GM03348 (cell line): ENCODE measurements at places on chromosomes 16 and 17.

DNA sequence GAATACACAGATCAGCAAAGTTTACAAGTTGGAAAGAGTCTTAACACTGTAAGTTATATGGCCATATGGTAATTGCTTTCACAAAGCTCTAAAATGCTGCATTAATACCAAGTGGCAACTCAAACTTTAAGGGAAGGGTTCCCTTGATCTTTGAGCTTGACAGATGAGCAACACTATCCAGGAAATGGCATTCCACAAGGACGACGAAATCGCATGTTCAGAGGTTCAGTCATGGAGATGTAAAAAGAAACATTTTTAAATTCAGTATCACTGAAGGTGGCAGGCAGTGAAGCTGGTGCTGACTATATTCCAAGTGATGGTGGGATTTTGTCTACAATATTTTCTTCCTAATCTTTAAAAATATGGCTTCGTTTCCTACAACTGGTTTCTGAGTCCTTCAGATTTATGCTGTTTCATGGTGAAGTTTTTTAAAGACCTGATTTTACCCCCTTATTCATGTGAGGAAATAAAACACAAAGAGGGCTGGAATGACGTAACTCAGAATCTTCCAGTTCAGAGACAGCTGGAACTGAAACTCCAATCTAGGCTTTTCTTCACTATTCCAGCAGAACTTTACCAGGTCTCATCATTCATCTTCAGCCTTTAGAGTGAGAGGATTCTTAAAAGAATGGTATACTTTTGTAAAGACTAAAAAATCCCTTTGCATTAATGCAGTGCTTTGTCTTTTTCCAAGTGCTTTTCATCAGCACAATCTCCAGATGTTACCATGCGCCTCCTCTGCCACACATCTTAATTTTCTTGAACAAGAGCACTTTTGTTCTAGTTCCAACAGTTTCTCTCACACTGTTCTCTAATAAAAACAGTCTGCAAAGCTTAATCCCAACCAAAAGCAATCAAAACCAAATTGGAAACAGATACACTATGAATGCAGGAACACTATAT, 20.2 kb downstream of the CHCT1 start:
- peak; percentile 48 for DNase-seq

GRCh38 chr16:57405097-57405496, 530 bp downstream of the CCL17 start:
- DNase-seq = no peak

GRCh38 chr16:9003763-9004162, 40.1 kb upstream of the USP7 start:
- no peak for DNase-seq

DNA sequence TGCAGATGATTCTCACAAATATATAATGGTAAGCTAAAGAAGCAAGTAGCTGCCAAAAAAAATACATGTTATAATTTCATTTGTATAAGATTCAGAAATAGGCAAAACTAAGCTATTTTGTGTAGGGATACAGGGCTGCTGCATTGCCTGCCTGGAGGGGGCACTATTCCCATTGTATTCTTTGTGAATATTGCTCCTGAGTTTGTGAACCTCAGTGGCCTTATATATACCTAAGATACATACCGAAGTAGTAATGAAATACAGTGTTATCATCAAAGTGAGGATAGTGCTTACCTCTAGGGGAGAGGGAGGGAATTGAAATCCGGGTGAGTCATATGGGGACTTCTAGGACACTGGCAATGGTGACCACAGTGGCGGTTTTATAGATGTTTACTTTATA, 53.5 kb downstream of the C17orf58 start:
- peak; percentile 23 for DNase-seq

DNA sequence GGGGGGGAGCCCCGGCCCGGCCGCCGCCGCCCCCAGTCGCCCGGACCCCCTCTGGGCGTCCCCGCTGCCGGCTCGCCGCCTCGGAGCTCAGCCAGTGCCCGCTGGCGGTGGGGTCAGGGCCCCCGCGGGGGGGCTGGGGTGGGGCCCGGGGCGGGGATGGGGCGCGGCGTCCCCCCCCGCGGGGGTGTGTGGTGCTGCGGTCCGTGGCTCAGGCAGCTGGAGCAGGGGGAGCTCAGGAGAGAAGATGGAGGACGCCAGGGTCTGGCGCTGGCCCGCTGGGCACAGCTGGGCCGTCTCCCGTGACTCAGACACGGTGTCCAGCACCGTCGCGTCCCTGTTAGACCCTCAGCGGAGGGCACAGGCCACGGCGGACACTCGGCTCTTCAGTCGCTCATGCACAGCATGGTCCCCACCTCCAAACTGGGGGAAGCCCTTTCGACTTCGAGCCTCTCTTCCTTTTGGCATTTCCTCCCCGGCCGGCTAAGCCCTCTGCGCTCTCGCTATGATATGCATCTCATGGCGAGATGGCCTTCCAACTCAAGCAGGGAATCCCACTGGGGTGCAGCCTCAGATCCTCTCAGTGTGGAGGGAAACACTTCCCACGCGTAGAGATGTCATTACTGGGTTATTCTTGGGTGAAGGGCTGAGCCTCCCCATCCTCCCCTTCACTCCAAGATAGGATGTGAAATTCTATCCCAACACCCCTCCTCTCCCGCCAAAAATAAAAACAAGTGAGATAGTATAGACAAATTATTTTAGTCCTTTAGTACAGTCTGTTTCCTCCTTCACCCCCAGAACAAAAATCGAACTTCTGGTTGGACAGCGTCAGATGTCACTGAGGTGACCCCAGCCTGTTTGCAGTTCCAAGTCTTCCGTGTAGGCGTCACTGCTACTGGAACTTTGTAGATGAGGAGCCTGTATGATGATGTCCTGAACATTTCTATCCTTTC, 522 bp upstream of the VEZF1 start:
- DNase-seq = peak; percentile 94

- DNase-seq = no peak
Measured at GRCh38 chr17:19284005-19284959, 47.1 kb downstream of the EPN2 start.
